Stimulated activated CD4-positive, alpha-beta T cell treated with anti-CD3 and anti-CD28 coated beads, TNF-alpha, amount 100 ng/mL, for 48 hours (primary cell): ENCODE measurements at places on chromosomes 3 and 15.

DNA sequence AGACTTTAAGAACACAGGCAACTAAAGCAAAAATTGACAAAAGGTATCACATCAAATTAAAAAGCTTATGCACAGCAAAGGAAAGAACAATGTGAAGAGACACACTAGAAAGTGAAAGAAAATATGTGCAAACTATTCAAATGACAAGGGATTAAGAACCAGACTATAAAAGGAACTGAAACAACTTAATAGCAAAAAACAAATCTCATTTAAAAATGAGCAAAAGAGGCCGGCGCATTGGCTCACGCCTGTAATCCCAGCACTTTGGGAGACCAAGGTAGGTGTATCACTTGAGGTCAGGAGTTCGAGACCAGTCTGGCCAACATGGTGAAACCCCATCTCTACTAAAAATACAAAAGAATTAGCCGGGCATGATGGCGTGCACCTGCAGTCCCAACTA, 14.4 kb downstream of the NGLY1 start:
- DNase-seq, result no peak

DNA sequence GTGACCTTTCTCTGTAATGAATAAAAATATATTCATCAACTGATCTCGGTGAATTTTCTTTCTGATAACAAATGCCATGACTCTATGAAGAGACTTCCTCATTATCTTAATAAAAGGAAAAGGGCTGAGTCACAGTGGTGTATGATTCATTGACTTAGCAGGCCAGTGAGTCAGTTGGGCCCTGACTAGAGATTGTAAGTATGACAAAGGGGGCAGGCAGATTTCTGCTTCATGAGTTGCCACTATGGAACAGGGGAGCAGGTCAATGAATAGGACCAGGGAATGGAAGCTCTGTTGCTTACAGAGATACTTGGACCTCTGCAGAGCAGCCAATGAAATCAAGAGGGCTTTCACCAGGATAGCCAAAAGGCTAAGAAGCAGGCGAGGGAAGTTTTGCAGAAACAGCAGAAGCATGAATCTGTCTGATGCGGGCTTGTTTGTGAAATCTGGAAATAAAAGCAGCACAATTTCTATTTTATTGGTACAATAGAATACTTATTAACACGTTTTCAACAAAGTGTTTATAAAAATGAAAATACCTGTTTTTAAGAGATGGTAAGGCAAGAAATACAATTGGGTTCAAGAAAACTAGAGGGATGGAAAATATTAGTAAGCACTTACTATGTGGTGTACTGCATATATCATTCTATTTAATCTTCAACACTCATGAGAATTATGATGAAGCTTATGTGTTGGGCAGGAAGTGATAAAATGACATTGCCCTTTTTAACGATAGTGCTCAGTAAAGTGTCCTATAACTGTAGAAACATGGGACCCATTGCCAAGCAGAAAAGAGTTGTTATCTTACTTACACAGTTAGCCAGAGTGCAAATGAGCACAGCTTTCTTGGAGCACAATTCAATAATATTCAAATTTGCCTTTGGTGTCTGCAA, 169.8 kb upstream of the MYRIP start:
- peak; percentile 2 for DNase-seq

DNA sequence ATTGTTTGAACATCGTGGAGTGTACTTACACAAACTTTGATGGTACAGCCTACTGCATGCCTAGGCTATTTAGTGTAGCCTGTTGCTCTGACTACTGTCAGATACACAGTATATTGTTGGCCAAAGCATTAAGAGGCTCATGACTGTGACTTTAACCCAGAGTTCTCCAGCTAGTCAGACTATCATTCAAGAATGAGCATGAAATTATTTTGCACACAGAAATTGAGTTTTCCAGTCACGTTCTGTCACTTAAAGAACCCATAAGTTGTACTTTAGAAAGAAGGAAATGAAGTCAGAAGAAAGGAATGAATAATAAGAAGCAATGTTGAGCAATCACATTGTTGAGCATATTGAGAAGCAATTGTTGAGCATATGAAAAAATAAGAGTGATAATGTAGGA, 37.6 kb upstream of the SLC22A13 start:
- no peak for DNase-seq

DNA sequence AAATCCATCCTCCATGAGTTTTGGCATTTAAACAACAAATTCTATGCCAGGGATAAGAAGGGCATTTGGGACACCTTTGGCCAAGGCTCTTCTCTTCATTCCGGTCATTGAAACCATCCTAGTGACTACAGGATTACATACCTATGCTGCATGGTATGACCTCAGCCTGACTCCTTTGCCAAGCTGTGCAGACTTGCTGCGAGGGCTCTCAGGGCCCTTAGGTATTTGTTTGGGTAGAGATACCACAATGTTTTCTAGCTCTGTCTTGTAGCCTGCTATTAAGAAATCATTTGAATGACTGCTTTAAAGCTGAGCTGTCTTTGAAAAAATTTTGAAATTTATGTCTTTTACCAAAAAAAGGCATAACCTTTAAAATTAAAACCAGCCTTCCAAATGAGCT, 749.8 kb upstream of the SGO1 start:
- no peak for DNase-seq

- no peak for DNase-seq
Observed at GRCh38 chr3:35670408-35670965, 31.2 kb downstream of the ARPP21 start.
